ENCODE measurements at places on chromosomes 7 and 10.

- DNase-seq, result no peak
Measured at GRCh38 chr10:44954042-44954441, 5.6 kb upstream of the RASSF4 start.

DNA sequence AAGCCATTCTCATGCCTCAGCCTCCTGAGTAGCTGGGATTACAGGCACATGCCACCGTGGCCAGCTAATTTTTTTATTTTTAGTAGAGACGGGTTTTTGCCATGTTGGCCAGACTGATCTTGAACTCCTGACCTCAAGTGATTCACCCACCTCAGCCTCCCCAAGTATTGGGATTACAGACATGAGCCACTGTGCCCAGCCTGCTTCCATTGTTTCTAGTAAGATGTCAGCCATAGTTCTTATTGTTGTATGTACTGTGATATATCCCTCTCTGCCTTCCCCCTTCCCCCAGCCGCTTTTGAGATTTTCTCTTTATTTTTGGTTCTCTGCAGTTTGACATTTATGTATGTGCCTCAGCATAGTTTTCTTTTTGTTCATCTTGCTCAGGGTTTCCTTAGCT is 87.9 kb upstream of the KLF14 start:
- no peak for DNase-seq

- no peak for DNase-seq
Measured at GRCh38 chr10:76925636-76926405, 711.8 kb downstream of the KCNMA1 start.

GRCh38 chr7:96354881-96355280 is 33.0 kb upstream of the SLC25A13 start:
- no peak for DNase-seq

DNA sequence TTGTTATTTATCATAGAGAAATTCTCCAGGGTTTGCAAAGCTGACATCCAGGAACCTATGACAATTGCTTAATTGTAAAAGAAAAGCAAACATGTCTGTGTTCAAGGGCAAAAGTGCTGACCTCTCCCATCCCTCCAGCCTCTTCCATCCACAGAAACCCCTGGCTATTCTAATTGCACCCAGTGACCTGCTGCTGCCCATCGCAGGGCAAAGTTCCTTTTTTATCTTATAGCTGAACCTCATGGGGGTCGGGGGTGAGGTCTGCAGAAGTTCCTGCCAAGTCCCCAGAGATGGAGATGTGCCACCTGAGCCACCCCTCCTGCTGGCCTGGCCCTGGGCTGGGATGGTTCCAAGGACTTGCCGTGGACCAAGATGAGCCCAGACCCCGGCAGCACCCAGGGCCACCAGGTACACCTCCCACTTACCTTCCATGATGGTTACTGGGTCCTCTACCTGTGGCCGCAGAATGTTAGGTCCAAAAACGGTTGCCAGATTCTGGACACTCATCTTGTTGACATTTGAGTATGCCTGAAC is 146.5 kb downstream of the MAPK8 start:
- DNase-seq, result no peak

GRCh38 chr10:94129393-94130130 is 135.8 kb downstream of the PLCE1 start:
- no peak for DNase-seq

GRCh38 chr7:2165239-2165609 is 67.5 kb downstream of the MAD1L1 start:
- DNase-seq, result no peak

DNA sequence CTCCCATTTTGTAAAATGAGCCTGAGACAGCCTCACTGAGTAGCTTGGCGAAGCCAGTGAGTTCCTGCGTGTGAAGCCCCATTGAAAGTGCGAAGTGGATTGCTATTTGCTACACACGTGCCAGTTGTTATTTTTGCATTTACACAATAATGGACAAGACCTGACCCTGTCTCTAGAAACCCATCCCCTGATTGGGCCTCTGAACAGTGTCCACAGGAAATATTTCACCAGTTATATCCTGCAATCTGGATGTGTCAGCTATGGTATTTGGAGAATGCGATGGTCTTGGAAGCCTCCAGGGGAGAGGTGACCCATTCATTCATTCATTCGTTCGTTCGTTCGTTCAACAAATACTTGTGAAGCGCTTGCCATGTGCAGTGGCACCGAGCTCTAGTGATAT is 37.1 kb downstream of the COL13A1 start:
- no peak for DNase-seq

DNA sequence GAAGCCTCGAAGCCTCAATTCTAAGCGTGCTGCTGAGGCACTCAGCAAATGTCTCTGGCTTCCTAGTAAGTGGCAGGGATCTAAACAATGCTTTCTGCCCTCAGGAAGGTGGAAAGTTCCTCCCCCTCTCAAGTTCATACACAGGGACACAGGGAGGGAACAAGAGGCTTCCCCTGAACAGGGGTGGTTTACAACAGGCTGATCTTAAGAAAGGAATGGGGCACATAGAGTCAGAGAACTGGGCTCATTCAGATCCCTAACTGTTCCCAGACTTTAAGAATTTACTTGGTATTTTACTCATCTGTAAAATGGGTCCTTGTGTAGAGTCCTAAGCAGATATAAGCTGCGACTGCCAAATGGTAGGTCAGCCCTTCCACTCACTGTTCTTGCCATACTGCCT is 2.5 kb downstream of the TNS3 start:
- DNase-seq, result no peak

DNA sequence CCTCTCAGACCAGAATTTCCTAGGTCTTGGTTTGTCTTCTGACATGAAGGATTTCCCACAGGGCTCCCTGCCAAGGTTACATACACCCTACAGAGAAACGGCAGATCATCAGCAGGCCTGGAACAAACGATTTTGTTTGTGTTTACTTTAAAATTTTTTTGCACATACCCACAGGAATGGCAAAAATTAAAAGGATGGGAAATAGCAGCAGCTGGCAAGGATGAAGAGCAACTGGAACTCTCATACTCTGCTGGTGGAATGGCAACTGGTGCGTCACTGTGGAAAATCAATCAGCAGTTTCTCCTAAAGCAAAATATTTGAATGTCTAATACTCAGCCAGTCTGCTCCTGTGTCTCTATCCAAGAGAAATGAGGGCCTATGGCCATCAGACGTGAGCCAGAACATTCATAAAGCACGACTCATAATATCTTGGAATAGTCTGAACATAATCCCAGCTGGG is 6.5 kb downstream of the BAIAP2L1 start:
- no peak for DNase-seq

- DNase-seq, result no peak
Measured at GRCh38 chr7:151085691-151086620, at the start of gene AGAP3. TSS of gene AGAP3 (plus strand) at chr7:151086475. CDS start at chr7:151086742, 267 bp downstream.

DNA sequence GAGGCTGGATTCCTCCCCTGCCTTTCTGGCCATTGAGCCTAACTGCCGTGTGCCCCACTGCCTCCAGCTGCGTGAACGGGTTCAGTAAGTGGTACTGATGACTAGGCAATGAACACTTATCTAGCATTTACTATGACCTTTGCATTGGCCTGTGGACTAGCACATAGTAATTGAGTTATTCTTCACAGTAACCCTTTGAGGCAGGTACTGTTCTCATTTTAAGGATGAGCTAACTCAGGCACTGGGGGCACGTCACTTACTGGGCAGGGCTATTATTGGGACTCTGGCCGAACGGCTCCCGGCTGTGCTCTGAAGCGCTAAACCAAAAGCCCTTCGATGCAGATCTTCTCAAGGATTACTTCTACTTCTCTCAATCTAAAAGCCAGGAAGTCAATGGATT is 38.3 kb downstream of the WIPF3 start:
- DNase-seq, result no peak
